ENCODE measurements at places on chromosomes 1 and 21.

DNA sequence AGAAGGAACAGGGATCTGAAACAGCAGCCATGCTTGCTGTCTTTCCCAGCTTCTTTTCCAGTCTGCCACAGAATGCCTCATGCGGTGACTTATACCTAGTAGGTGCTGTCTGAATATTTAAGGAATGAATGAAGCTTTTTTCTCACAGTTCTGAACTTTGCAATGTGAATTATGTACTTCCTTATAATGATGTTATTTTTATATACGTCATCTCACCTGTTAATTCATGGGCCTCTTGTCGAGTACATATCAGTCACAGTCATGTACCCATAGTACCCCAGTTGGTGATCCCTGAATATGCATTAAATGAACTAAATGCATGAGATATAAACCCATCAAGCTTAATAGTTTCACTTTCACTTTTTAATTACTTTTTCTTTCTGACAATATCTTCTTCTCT, 132.7 kb downstream of the NTNG1 start:
- H3K4me1 ChIP-seq = peaks cover 16% of the 10 kb centered on the region
- H3K27ac ChIP-seq = no peak overlapping the region
- H3K4me3 ChIP-seq = no peak overlapping the region

- no peaks in the 10 kb centered on the region for H3K4me1 ChIP-seq
- no peaks in the 10 kb centered on the region for H3K36me3 ChIP-seq
- H3K27me3 ChIP-seq = no peaks in the 10 kb centered on the region
These were observed 550.2 kb downstream of the USP25 start for GRCh38 chr21:16279731-16280581.

- peak; percentile 55 for DNase-seq
- peaks cover 32% of the 10 kb centered on the region for H3K4me1 ChIP-seq
- no peaks in the 10 kb centered on the region for H3K36me3 ChIP-seq
These were observed 190.0 kb upstream of the SAMSN1 start for GRCh38 chr21:14736162-14736561.

DNA sequence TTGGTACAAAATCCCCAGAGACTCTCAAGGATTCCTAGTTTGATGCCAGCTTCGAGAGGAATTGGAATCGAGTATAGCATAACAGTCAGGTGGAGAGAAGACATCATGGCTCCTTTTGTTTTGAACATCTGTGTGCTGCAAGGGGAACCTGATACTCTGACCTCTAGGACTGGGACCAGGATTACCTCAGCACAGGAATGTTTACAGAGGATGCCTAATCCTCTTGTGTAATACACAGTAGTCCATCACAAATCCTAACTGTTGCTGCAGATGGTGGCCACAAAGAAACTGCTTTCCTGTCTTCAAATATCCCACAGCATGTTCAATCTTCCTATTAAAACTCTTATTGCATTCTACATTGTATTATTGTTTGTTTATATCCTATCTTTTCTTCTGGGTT, 111.8 kb upstream of the PRMT6 start:
- H3K36me3 ChIP-seq = no peaks in the 10 kb centered on the region
- no peaks in the 10 kb centered on the region for H3K4me1 ChIP-seq
- H3K27me3 ChIP-seq = no peaks in the 10 kb centered on the region
- H3K27ac ChIP-seq = no peak overlapping the region
- DNase-seq = no peak

GRCh38 chr1:7331926-7332535, 439.1 kb upstream of the VAMP3 start:
- H3K4me3 ChIP-seq = no peak overlapping the region
- H3K27ac ChIP-seq = no peak overlapping the region
- DNase-seq = no peak
- H3K27me3 ChIP-seq = peaks cover 3% of the 10 kb centered on the region
- no peaks in the 10 kb centered on the region for H3K4me1 ChIP-seq
- no peaks in the 10 kb centered on the region for H3K36me3 ChIP-seq

GRCh38 chr1:160710517-160711252, 937 bp downstream of the CD48 start:
- H3K4me3 ChIP-seq = peak overlapping the region; percentile 70
- DNase-seq = no peak
- peaks cover 90% of the 10 kb centered on the region for H3K4me1 ChIP-seq
- peaks cover 1% of the 10 kb centered on the region for H3K36me3 ChIP-seq
- no peaks in the 10 kb centered on the region for H3K27me3 ChIP-seq
- peak overlapping the region; percentile 99 for H3K27ac ChIP-seq

- no peaks in the 10 kb centered on the region for H3K36me3 ChIP-seq
- H3K27me3 ChIP-seq = peaks cover 7% of the 10 kb centered on the region
- no peak for DNase-seq
- H3K4me1 ChIP-seq = peaks cover 19% of the 10 kb centered on the region
- no peak overlapping the region for H3K27ac ChIP-seq
These were observed 1.1 kb upstream of the C2CD2 start for GRCh38 chr21:41954654-41955499.

- no peak overlapping the region for H3K27ac ChIP-seq
- H3K4me1 ChIP-seq = no peaks in the 10 kb centered on the region
- no peaks in the 10 kb centered on the region for H3K27me3 ChIP-seq
- no peak overlapping the region for H3K4me3 ChIP-seq
- DNase-seq = no peak
These were observed 35.0 kb upstream of the JAK1 start for GRCh38 chr1:65001231-65001792.

DNA sequence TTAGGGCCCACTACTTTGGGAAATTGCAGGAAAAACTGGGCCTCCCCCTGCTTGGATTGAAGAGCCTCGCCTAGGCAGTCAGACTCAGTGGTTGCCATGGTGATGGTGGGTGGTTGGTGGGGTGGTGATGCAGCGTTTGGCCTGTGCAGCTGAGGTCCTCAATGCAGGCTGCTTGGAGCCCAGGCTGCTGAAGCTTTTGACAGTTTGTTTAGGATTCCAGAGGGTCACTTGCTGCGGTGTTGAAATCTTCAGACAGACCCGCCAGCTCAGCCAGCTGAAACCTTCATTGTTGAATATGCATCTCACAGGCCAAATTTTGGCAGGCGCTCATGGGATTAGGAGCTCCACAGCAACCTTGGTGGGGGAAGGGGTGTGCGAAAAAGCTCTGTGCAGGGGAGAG, 67.9 kb downstream of the CACNA1E start:
- no peak overlapping the region for H3K4me3 ChIP-seq
- H3K36me3 ChIP-seq = no peaks in the 10 kb centered on the region
- no peak overlapping the region for H3K27ac ChIP-seq
- H3K4me1 ChIP-seq = no peaks in the 10 kb centered on the region
- H3K27me3 ChIP-seq = peaks cover 5% of the 10 kb centered on the region

- DNase-seq = no peak
- no peaks in the 10 kb centered on the region for H3K36me3 ChIP-seq
- H3K27ac ChIP-seq = no peak overlapping the region
- peaks cover 9% of the 10 kb centered on the region for H3K4me1 ChIP-seq
- no peak overlapping the region for H3K4me3 ChIP-seq
These were observed 4.8 kb upstream of the ZNF281 start for GRCh38 chr1:200414657-200415056.
